Gastroesophageal sphincter (tissue), 4 donors: ENCODE measurements at places on chromosomes 6 and 20. TPM values are rescaled to one million over a fixed set of nuclear protein-coding genes. Genes with fewer than 3 reads are reported as not detected.

GRCh38 chr6:139919107-139920026 lies 544.9 kb upstream of the CITED2 start:
- no peak for ATAC-seq

- no peak for ATAC-seq
Observed at GRCh38 chr20:16444057-16444777, 129.0 kb downstream of the KIF16B start.

- no peak for ATAC-seq
Observed at GRCh38 chr6:23953976-23954375, 172.0 kb upstream of the NRSN1 start.

DNA sequence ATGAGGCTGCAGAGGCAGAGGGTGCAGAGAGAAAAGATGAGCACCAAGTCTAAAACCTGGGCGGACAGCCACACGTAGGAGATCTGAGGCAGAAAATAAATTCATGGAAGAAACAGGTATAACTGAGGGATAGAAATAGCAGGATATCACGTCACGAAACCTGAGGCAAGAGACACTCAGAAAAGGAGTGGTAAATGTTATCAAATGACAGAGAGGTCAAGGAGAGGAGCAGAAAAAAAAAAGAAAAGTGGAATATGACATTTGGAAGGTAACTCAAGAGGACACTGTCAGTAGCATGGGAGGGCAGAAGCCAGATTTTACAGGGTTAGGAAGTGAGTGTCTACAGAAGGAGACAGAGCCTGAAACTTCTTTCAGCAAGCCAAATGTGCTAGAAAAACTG lies 84.2 kb upstream of the FBXL4 start:
- no peak for ATAC-seq

The NCOA7 gene
- total RNA-seq = 18.1 TPM
